ENCODE measurements at places on chromosomes 4 and X.

GRCh38 chrX:131792789-131793462, 230.2 kb upstream of the STK26 start:
- no peak overlapping the region for H3K27ac ChIP-seq
- H3K4me3 ChIP-seq = no peak overlapping the region
- no peaks in the 10 kb centered on the region for H3K27me3 ChIP-seq
- no peaks in the 10 kb centered on the region for H3K36me3 ChIP-seq
- peak; percentile 85 for DNase-seq

- H3K4me3 ChIP-seq = no peak overlapping the region
- DNase-seq = no peak
- H3K36me3 ChIP-seq = no peaks in the 10 kb centered on the region
- no peaks in the 10 kb centered on the region for H3K4me1 ChIP-seq
- peaks cover 6% of the 10 kb centered on the region for H3K27me3 ChIP-seq
- H3K27ac ChIP-seq = no peak overlapping the region
Observed at GRCh38 chr4:15117270-15117946, 115.1 kb downstream of the CPEB2 start.

GRCh38 chr4:5084911-5085475, 33.7 kb downstream of the STK32B start:
- H3K27me3 ChIP-seq = peaks cover 2% of the 10 kb centered on the region
- DNase-seq = no peak
- H3K36me3 ChIP-seq = peaks cover 1% of the 10 kb centered on the region
- no peak overlapping the region for H3K27ac ChIP-seq
- no peak overlapping the region for H3K4me3 ChIP-seq

- no peak overlapping the region for H3K27ac ChIP-seq
- no peaks in the 10 kb centered on the region for H3K4me1 ChIP-seq
- no peak for DNase-seq
- H3K4me3 ChIP-seq = no peak overlapping the region
- H3K36me3 ChIP-seq = no peaks in the 10 kb centered on the region
- no peaks in the 10 kb centered on the region for H3K27me3 ChIP-seq
Observed at GRCh38 chrX:12234534-12235329, 96.5 kb downstream of the FRMPD4 start.

DNA sequence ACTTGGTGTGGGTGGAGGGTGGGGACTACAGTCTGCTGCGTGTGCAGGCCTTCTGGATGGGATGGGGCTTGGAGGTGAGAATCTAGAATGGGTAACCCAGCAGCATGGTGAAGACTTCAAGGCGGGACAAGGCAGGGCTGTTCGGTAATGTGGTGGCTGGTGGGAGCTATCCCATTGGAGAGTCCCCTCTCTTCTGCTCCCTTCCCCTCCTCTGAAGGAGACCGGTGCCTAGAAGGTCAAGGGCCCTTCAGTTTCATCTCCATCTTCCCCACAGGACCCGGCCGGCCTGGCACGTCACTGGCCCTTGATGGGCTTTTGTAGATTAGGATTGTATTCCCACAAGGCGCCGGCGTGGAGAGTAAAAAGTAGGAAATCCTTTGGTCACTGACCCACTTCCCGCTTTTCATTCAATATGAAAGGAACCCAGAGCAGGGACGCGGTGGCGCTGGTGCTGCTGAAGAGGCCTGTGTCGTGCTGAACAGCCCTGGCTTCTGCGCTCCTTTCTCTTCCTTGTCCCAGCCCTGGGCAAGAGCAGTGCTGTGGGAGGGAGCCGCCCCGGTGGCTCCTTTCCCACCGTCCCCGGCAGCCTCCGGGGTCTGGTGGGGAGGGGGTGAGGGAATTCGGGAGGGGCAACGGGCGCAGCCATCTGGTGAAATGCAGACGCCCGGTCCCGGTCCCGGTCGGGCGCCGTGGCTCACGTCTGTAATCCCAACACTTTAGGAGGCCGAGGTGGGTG, 7.3 kb upstream of the HMGB3 start:
- H3K4me3 ChIP-seq = no peak overlapping the region
- DNase-seq = no peak
- no peaks in the 10 kb centered on the region for H3K36me3 ChIP-seq
- no peak overlapping the region for H3K27ac ChIP-seq
- H3K27me3 ChIP-seq = no peaks in the 10 kb centered on the region
- H3K4me1 ChIP-seq = no peaks in the 10 kb centered on the region

DNA sequence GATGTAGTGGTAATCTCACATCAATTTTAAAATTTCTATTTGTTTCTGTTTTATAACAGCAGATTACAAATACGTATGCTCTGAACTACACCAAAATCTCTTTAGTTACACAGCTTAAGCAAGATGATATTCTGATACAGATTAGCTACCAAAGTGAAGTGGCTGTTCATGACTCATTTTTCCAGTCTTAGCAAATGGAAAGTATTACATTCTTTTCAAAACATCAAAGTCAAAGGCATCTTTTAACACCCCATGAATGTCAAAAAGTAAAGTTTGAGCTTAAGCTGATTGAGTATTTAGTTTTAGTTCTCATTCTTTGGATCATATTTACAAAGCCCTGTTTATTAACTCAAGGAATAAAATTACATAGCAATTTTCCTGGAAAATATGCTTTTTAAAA, 6.6 kb upstream of the HPGDS start:
- no peaks in the 10 kb centered on the region for H3K4me1 ChIP-seq
- DNase-seq = no peak
- H3K27ac ChIP-seq = no peak overlapping the region
- H3K36me3 ChIP-seq = no peaks in the 10 kb centered on the region
- H3K4me3 ChIP-seq = no peak overlapping the region

DNA sequence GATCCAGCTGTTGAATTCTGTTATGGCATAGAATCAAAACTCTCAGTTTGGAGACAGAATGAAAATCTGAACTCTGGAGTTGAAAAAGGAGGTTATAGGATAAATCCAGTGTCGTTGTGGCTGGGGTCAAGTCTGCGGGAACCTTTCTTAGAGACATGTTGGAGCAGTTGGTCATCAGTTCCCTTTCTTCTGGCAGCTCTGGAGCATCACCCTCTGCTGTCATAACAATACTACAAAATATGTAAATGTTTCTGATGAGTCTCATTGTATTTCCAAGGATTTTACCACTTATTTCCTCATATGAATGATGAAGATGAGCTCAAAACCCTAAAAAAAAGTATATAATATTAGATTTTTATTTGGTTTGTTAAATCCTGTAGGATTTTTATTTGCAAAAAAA, 7.5 kb downstream of the TLR10 start:
- no peak for DNase-seq
- H3K4me1 ChIP-seq = peaks cover 39% of the 10 kb centered on the region
- H3K27me3 ChIP-seq = no peaks in the 10 kb centered on the region
- H3K27ac ChIP-seq = peak overlapping the region; percentile 31
- no peak overlapping the region for H3K4me3 ChIP-seq
- H3K36me3 ChIP-seq = peaks cover 57% of the 10 kb centered on the region

- no peak overlapping the region for H3K27ac ChIP-seq
- H3K4me3 ChIP-seq = no peak overlapping the region
- H3K27me3 ChIP-seq = no peaks in the 10 kb centered on the region
- H3K36me3 ChIP-seq = peaks cover 11% of the 10 kb centered on the region
- peaks cover 15% of the 10 kb centered on the region for H3K4me1 ChIP-seq
Observed at GRCh38 chrX:41177297-41177696, 92.1 kb downstream of the USP9X start.

- H3K36me3 ChIP-seq = no peaks in the 10 kb centered on the region
- H3K4me1 ChIP-seq = peaks cover 16% of the 10 kb centered on the region
- DNase-seq = no peak
- no peak overlapping the region for H3K27ac ChIP-seq
Observed at GRCh38 chr4:139167774-139168444, 9.1 kb downstream of the ELF2 start.

- no peak for DNase-seq
- H3K4me3 ChIP-seq = no peak overlapping the region
- no peaks in the 10 kb centered on the region for H3K36me3 ChIP-seq
- H3K4me1 ChIP-seq = peaks cover 14% of the 10 kb centered on the region
- H3K27me3 ChIP-seq = peaks cover 21% of the 10 kb centered on the region
Observed at GRCh38 chr4:74366367-74366911, 1.5 kb downstream of the EREG start.

GRCh38 chr4:15755321-15756155, 22.6 kb upstream of the CD38 start:
- DNase-seq = no peak
- H3K36me3 ChIP-seq = peaks cover 2% of the 10 kb centered on the region
- peaks cover 15% of the 10 kb centered on the region for H3K4me1 ChIP-seq
- peaks cover 6% of the 10 kb centered on the region for H3K27me3 ChIP-seq
- no peak overlapping the region for H3K27ac ChIP-seq

DNA sequence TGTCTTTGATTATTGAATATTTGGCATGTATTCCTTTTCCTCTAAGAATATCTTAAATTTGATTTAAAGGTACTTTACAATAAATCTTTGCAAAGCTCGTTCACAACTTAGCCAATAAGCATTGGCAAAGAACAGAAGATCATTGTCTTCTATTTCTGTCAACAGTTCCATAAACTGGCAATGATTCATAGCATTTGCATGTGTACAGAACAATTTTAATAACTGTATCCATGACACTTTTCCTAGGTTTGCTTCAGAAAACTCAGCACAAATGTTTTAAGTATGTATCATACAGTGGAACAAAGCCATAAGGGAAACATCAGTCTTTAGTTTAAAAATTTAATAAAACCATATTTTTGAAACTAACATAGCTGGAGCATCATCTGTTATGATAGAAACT, 462.7 kb upstream of the RPS6KA3 start:
- H3K27ac ChIP-seq = no peak overlapping the region
- no peak overlapping the region for H3K4me3 ChIP-seq
- H3K4me1 ChIP-seq = no peaks in the 10 kb centered on the region
- H3K36me3 ChIP-seq = no peaks in the 10 kb centered on the region

GRCh38 chr4:119227690-119228089, 15.2 kb downstream of the USP53 start:
- H3K36me3 ChIP-seq = peaks cover 20% of the 10 kb centered on the region
- no peak overlapping the region for H3K27ac ChIP-seq
- no peak for DNase-seq
- H3K4me3 ChIP-seq = no peak overlapping the region

DNA sequence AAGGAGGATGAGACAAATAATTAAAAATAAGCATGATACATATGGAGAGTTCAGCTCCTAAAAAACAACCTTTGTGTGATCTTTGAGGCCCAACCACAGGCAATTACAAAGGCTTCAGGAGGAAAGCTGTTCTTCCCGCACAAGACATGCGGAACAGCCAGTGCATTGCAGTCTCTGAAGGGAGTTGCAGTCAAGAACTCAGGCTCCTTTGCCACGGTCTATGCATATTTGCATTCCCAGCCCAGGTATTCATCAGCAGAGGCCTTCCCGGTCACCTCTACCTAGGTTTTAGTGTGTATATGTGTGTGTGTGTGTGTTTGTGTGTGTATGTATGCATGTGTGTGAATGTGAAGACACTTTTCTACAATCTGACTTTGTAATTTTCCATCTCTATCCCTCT, 600.6 kb upstream of the PCDH10 start:
- no peak overlapping the region for H3K27ac ChIP-seq
- no peaks in the 10 kb centered on the region for H3K27me3 ChIP-seq
- no peaks in the 10 kb centered on the region for H3K4me1 ChIP-seq
- no peak overlapping the region for H3K4me3 ChIP-seq

GRCh38 chr4:41172786-41173185, 41.6 kb downstream of the APBB2 start:
- H3K27me3 ChIP-seq = peaks cover 1% of the 10 kb centered on the region
- DNase-seq = no peak
- H3K4me1 ChIP-seq = no peaks in the 10 kb centered on the region

GRCh38 chr4:155079871-155080270, 128.6 kb upstream of the NPY2R start:
- H3K4me1 ChIP-seq = no peaks in the 10 kb centered on the region
- H3K27me3 ChIP-seq = no peaks in the 10 kb centered on the region
- no peak overlapping the region for H3K27ac ChIP-seq
- no peak for DNase-seq
- H3K4me3 ChIP-seq = no peak overlapping the region
- no peaks in the 10 kb centered on the region for H3K36me3 ChIP-seq

GRCh38 chr4:73853246-73853704, at the start of gene PF4V1:
PF4V1 (plus strand) TSS chr4:73853296; CDS start chr4:73853363, 67 bp downstream.
- H3K27me3 ChIP-seq = peaks cover 4% of the 10 kb centered on the region
- no peak for DNase-seq
- no peaks in the 10 kb centered on the region for H3K4me1 ChIP-seq
- H3K36me3 ChIP-seq = no peaks in the 10 kb centered on the region
